ENCODE measurements at places on chromosomes 5 and 9.

GRCh38 chr5:129406440-129406839 lies 53.7 kb upstream of the ADAMTS19 start:
- DNase-seq: no peak

- no peak for DNase-seq
Observed at GRCh38 chr9:127509261-127509954, 58.1 kb downstream of the LRSAM1 start.

- DNase-seq: no peak
Observed at GRCh38 chr9:135359764-135360163, 119.8 kb upstream of the PPP1R26 start.

DNA sequence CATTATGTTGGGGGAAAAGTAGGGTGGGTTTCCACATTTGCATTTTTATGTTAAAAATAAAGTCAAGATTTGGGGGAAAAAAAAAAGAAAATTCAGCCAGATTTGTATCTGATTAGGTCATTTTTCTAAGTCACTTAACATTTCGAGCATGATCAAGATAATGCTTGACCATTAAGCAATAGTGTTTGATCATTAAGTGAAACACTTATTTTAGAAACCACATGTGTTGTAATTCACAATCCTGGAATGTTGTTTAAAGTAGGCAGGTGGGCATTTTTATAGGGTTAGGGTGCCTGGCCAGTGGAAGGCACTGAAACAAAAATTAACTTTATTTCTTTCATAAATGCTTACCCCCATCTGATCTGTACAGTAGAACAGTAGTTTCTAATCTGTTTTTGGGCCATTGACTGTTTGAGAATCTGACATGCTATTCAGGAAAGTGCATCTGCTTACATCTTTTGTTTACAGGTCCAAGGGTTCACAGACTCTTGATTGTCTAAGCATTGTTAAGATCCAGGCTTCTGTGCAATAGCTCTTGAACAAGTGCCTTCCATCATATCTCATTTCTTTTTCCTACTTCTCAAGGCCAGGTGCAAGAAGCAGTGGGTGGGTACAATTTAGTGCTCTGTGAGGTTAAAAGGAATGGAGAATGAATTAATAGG lies 9.1 kb downstream of the ZCCHC9 start:
- no peak for DNase-seq

GRCh38 chr9:121201045-121201737 lies 478 bp downstream of the RAB14 start:
- DNase-seq: peak; percentile 50

DNA sequence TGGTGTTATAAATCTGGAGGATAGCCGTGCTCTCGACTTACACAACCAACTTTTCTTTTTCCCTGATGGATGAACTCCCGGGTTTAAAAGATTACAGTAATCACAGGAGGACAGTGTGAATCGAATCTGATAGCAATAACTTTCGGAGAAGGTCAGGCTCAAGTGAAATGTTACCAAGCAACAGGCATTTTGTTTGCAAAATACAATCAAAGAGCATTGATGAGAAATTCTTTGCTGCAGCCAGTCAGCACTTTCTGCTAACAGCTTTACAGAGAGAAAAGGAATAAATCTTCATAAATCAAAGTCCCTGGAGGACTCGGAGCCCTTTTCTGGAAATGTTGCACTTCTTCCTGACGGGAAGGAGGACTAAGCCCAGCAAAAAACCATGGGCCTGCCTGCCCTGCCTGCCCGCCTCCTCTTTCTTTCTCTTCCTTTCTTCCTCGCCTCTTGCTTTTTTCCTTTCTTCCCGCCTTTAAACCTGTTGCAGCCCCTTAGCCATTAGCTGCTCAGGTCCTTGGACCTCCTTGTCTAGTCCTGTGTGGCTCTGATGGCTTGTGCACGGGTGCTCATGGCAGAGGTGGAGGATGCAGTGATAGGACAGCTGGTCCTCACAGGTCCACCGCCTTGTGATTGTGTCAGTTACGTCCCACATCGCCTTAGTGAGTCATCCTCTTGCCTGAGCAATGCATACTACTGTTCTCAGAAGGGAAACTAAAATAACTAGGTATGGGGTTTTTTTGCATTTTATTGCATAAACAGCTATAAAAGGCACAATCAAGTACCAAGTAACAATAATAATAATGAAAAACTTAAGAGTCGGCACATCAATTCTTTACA lies 6.2 kb downstream of the DMRT3 start:
- peak; percentile 36 for DNase-seq

- no peak for DNase-seq
Observed at GRCh38 chr9:124365036-124365435, 50.2 kb downstream of the PSMB7 start.

DNA sequence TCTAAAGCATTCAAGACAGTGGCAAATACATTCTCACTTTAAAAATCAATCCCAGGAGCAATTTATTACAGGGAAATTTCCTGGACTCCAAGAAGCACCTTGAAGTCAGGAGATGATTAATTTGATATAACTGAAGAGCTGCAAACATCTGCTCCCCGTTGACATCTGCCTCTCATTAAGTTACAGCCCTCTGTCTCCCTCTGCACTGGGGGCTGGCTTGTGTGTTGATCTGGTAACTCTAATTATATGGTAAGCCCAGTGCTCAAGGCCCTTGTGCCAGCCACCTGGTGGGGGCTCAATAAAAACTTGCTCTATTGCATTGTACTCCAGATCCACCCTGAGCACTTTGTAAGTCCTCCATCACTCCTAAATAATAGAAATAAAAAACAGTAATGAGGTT lies 131.1 kb upstream of the ZNF462 start:
- no peak for DNase-seq

GRCh38 chr5:135703016-135703550 lies 124.3 kb upstream of the CXCL14 start:
- DNase-seq: no peak

DNA sequence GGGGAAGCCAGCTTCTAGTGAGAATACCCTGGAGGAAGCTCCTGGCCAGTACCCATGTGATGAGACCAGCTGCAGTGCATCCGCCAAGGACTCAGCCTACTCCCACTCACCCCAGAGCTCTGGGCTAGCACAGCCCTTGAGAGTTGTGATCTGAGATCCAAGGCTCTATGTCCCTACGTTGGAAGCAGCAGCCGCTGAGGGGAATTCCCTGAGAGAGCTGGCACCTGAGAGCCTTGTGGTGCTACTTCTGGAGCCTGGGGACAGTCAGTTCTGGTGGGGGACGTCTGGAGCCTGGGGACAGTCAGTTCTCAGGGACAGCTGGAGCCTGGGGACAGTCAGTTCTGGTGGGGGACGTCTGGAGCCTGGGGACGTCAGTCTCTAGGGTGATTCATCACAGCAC lies 39.2 kb downstream of the PDZD2 start:
- no peak for DNase-seq

DNA sequence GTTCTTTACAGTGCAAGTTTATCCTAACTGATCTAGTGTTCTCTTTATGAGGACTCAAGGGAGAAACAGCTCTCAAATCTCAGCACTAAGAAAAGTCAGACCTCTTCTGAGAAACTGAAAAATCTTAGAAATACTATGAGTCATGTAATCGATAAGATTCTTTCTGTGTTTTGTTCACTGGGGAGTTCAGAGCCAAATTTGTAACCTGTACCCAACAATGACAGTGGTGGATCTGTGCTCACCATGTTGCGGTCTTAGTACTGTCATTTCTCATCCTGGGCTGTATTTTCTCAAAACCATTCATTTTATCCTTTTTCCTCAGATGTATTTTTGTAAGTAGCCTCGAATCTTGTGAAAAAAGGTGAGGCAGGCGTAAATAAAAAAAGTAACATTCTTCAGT lies 146.4 kb downstream of the ACER2 start:
- no peak for DNase-seq

GRCh38 chr9:73906671-73907070 lies 590.5 kb upstream of the RORB start:
- DNase-seq: no peak

- DNase-seq: no peak
Observed at GRCh38 chr9:69658987-69659675, 13.0 kb downstream of the APBA1 start.

- DNase-seq: no peak
Observed at GRCh38 chr9:97384406-97385262, 27.3 kb upstream of the TDRD7 start.

DNA sequence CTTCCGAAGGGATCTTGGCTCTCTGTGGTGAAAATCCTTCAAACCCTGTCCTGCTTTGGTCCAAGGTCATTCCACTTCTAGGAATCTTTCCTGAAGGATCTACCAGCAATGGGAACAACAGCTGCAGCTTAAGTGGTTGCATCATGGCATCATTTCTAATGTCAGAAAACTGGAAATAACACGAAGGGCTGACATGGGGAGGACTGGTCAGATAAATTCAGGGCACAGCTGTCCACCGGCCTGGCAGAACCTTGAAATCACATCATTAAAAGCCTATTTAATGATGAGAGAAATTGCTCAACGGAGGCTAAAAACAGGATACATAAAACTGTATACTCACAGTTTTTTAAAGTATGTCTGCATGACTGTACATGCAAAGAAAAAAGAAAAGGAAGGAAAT lies 28.3 kb downstream of the OLFML2A start:
- no peak for DNase-seq

DNA sequence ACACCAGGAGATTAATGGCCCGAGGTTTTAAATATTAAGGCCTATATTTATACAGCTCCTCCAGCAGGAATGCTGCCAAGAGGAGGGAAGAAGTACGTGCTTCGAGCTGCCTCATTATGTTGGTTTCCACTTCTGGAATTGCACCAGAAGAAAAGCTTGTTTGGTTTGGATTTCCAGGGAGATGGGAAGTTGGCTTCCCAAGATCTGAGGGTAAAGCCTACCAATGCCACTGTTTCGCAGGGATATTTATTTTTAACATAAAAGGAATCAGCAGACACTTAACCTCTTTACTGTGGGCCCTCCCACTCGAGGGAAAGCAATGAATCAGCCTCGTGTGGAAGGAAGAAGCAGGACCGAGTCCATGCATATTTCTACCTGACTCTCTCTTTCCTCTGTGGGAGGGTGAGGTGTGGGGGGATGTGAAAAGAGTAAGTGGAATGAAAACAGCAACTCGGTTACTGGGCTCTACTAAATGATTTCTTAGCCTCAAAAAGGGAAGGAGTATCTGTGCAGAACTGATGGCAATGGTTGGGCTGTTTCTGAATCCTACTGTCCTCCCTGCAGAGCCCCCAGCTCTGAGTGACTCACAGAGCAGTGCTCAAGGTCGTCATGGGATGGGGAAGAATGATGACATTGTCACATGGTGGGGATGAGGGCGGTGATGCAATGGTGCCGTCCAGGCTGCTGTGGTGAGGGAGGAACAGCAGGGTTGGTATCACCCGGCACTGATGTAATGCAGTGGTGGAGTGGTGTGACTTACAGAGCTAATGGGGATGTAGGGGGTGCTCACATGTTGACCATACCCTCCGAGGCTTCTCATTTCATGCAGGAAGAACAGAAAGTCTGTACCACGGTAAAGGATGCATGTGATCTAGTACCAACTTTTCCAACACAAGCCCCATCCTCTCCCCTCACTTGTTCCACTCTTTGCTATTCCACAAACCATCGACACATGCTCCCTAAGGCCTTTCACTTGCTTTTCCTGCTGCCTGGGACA lies 215.0 kb upstream of the PANK3 start:
- peak; percentile 27 for DNase-seq

- DNase-seq: no peak
Observed at GRCh38 chr9:128722380-128723351, 1.3 kb downstream of the ZDHHC12 start.

- DNase-seq: no peak
Observed at GRCh38 chr9:117734082-117734481, 29.9 kb downstream of the TLR4 start.

- peak; percentile 13 for DNase-seq
Observed at GRCh38 chr9:72952914-72953313, at the start of gene ALDH1A1. Gene ALDH1A1 (minus strand): TSS chr9:72953053. CDS start chr9:72953000, 53 bp downstream.

DNA sequence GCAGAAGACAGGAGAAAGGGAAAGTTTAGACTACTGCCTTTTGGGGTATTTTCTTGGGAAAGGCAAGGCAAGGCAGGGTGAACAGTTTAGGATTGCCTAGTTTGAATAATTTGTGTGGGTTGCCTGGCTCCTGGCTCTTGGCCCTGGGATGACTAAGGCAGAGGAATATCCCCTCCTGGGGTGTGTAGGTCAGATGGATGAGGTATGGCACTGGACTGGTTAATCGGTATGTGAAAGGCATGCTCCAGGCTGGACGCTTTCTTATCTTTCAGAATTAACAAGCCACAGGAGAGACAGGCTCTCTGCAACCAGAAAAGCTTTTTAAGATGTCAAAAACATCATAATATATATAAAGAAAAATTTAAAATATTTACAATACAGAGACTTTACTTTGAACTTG lies 58.6 kb downstream of the STARD4 start:
- no peak for DNase-seq

Measured in MCF 10A (cell line).